ENCODE measurements at places on chromosomes 1 and 21.

- no peak for DNase-seq
Measured at GRCh38 chr1:2195785-2196184, 1.2 kb upstream of the FAAP20 start.

GRCh38 chr1:2068951-2069350 is 18.7 kb downstream of the PRKCZ start:
- no peak for DNase-seq

- no peak for DNase-seq
Measured at GRCh38 chr1:58754683-58755467, 29.0 kb downstream of the JUN start.

- DNase-seq, result no peak
Measured at GRCh38 chr1:12556368-12556930, 61.6 kb downstream of the DHRS3 start.

DNA sequence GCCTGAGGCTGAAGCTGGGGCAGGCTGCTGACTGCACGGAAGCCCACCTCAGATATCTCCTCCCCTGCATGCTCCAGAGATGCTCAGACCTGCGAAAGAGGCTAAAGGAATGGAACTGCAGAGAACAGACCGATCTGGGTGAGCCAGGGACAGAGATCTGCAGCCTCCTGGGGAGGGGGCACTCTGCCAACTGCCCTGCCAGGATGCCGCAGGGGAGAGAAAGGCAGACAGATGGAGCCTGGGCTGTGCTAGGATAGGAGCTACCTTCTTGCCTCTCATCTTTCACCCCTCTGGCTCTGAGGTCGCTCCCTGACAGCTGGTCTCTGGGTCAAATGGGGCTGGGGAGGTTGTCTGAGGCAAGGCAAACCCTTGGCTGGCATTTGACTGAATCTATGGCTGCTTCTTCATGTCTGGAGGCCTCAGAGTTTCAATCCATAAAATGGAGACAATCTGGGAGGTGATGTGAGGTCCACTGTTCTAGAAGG is 238.2 kb downstream of the GRIK3 start:
- DNase-seq, result peak; percentile 33

DNA sequence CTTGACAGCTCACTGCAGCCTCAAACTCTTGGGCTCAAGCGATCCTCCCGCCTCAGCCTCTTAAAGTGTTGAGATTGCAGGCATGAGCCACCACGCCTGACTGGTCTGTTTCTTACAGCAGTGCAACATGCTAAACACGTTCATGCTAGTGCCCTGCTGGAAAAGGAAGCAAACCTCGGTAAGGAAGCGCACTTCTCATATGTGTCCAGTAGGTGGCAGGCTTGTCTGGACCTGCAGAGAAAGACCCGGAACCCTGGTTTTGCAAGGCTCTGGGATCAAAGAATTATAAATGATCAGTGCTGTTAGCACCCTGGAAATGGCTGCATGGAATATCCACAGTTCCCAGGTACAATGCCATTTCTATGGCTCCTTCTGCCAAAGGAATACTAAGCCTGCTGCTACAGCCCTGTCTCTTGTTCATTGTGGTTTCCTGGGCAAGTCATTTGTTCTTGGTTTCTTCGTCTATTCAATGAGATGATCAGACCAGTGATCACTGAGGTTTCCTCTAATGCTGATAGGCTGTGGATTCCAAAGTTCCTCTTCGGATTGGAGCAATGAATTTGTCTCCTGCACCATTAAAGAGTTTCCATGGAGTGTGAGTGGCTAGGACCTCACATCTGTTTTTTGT is 15.9 kb downstream of the RNU5D-1 start:
- peak; percentile 83 for DNase-seq

GRCh38 chr1:239982762-239983161 is 108.9 kb upstream of the FMN2 start:
- DNase-seq, result no peak

- DNase-seq, result no peak
Measured at GRCh38 chr1:40659649-40659947, 5.9 kb downstream of the RIMS3 start.

DNA sequence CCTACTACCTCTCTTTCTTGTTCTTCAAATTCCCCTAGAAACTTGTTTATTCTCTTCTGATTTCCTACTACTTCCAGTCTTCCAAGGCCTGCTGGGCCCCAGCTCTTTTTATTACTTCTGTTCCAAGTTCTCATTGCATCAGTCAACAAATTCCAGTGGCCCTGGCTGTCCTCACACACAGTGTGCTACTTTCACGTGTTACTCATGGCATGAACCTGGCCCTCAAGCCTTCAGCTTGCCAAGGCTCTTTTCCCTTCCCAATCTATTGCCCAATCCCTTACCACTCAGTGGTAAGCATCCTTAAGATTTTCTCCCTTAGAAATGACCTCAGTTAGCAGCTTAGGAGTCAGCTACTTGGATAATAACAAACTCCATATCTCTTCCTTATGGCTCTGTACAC is 613.5 kb downstream of the LMO4 start:
- no peak for DNase-seq

DNA sequence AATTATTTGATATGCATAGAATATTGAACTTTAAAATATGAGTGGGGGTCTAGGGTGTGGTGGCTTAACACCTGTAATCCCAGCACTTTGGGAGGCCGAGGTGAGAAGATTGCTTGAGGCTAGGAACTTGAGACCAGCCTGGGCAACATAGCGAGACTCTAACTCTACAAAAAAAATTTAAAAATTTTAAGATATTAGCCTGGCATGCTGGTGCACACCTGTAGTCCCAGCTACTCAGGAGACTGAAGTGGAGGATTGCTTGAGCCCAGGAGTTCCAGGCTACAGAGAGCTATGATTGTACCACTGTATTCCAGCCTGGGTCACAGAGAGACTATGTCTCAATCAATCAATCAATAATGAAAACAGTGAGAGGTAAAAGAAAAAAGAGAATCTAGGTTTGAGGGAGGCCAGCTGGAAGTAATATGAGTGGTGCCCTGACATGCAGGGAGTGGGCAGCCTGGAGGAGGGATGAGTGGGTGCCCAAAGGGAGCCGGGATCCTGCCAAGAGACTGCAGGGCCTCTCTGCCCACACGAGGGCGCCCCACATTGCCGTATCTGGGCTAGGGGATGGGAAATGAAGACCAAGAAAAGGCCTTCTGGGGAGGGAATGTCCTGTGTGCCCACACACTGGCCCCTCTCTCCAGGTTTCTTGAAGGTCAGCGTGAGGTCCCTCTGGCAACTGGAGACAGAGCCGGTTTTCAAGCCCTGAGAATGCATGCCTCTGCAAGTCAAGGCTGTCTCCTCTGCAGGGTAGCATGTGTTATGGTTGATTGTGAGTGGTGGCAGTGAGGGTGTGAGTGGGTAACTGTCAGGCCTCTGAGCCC is 93.9 kb upstream of the PPM1J start:
- peak; percentile 82 for DNase-seq

GRCh38 chr1:160128636-160129035 is 13.1 kb downstream of the ATP1A2 start:
- DNase-seq, result no peak

DNA sequence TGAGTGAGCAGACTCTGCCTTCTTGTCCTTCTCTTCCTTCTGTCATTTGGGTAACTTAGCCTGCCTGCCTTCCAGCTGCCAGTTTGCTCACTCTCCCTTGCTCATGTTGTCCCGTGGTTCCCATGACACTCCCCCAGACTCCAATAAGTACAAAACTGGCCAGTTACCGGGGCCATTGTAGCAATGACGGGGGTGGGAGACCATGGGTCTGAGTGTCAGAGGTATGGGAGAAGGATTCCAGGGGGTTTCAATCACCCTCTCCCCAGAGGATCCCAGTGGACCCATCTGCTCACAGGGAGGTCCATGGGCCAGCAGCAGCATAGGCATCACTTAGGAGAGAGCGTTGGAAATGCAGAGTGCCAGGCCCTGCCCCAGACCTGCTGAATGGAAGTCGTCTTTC is 51.3 kb downstream of the CAPN9 start:
- no peak for DNase-seq

- no peak for DNase-seq
Measured at GRCh38 chr1:156906206-156906906, 12.8 kb downstream of the PEAR1 start.

DNA sequence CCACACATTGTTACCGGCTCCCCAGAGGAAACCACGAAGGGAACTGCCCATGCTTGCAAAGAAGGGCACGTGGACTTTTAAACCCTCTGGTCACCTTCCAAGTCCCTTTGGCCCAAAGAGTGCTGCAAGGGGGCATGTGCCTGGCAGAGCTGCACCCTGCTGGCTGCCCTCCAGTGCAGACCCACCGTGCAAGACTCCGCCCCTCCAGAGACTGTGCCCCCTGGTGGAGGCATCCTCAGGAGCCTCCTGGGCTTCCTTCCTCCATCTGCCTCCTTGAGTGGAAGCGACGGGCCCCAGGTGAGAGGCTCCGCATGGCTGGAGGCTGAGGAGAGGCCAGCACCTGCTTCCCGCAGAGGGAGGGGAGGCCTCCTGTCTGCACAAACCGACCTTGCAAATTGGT is 100.6 kb downstream of the CRYAA start:
- DNase-seq, result no peak

- peak; percentile 83 for DNase-seq
Measured at GRCh38 chr1:11645670-11646265, 8.5 kb downstream of the FBXO2 start.

GRCh38 chr1:168653567-168653966 is 75.4 kb downstream of the DPT start:
- DNase-seq, result no peak

DNA sequence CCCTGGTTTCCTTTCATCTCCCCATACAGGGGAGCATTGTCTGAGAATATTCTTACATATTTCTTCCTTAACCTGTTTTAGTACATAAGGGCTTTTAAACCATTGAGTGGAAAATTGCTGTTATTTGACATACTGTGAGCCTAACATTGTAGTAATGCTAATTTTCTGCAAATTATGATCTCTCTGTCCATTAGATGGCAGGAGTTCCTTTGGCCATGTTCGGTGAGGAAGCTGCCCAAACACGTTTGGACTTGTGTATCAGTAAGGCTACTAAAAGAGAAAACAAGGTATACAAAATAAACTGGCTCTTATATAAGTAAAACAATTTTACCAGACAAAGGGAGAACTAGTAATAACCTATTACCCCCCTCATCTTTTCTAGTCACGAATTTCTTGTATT is 29.2 kb downstream of the CDC7 start:
- DNase-seq, result no peak

DNA sequence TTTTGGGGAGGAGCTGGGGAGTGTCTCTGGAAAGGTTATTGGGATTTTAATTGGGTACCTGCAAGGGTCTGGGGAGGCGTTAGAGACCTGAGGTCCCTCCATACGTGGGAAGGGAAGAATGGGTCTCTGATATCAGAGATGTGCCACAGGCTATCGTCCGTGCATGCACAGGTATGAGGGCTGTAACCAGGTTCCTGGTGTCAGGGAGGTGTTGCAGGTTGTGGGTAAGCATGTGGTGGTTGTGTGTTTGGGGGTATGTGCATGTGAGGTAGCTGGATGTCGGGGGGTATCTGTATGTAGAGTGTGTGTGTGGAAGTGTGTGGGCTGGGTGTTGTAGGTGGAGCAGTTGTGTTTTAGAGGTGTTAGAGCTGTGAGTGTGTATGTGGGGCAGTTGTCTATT is 8.3 kb downstream of the AHDC1 start:
- no peak for DNase-seq

DNA sequence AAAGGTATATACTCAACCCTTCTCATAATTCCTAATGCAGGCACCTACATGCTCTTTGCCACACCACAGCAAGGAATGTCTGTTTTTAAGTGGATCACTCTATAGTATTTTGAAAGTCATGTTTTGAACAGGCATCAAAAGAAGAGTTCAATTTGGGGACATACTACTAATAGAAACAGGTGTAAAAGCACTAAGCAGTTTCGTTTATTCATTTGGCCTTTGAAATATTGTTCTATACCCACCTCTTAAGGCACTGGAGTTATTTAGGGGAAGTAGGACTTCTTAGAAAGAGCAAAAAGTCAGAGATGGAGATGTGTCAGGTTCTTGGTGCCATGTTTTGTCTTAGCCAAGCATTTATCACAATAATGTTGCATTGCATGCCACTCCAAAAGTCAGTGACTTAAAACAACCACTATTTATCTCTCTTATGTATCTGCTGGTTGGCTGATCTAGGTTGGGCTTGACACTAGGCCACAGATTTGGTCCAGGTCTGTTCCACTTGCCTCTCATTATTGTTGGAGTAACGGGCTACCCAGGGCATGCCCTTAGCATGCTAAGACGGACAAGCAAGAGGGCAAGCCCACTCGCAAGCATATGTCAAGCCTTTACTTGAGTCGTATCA is 107.5 kb downstream of the RGL1 start:
- no peak for DNase-seq

- DNase-seq, result peak; percentile 81
Measured at GRCh38 chr1:18234790-18235242, 127.2 kb downstream of the IGSF21 start.

GRCh38 chr1:10070206-10070605 is 37.4 kb downstream of the UBE4B start:
- DNase-seq, result no peak

DNA sequence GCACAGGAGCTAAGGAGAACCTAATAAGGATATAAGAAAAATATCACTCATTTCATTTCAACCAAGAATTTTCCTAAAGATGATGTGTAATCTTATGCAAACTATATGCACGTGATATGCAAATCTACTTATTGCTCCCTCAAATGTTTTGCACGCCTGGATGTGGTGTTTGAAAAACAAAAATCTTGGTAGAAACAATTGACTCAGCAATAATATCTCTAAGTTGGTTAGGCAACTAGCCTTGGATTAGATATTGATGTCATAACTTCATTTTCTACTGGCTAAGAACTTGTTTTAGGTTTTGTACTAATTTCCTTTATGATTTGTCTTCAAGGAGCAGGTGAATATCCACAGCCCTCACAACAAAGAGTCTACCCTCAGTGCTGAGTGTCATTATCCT is 164.6 kb downstream of the TM2D1 start:
- no peak for DNase-seq

- DNase-seq, result no peak
Measured at GRCh38 chr1:17687145-17687544, 68.0 kb upstream of the ACTL8 start.

DNA sequence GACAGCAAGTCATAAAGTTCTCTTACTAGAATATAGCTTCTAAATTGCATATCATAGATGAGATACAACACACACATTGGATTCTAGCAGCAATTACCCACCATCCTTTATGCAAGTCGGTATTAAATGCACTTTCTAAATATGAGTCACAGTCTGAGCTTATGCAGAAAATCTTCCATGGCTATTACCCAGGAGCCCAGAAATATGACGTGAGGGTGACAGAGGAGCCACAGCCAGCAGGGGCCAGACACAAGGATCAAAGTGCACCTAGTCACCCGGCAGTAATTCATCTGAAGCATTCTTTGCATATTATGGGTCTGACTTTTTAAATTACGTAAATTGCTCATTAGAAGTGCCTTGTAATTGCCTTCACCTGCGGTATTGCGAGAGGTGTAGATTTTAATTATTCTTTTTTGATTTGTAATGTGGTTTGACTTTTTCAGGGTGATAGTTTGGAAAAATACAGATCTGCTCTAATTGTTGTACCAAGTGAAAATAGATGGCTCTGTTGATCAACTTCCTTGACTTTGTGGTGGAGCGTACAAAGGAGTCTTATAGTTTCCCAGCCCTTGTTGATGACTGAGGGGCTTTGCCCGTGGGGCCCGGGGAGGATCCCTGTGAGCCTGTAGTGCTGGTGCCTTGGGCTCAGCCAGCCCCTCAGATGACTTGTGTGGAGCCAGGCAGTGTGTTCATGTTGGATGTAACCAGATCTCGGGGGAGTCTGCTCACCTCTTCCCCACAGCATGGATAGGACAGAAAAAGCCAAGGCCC is 470.0 kb upstream of the VAMP3 start:
- DNase-seq, result no peak

Measured in SK-N-SH (cell line).